ENCODE measurements at places on chromosomes 11 and 22.

GRCh38 chr11:810040-810567 lies 337 bp downstream of the RPLP2 start:
- no peak for DNase-seq

DNA sequence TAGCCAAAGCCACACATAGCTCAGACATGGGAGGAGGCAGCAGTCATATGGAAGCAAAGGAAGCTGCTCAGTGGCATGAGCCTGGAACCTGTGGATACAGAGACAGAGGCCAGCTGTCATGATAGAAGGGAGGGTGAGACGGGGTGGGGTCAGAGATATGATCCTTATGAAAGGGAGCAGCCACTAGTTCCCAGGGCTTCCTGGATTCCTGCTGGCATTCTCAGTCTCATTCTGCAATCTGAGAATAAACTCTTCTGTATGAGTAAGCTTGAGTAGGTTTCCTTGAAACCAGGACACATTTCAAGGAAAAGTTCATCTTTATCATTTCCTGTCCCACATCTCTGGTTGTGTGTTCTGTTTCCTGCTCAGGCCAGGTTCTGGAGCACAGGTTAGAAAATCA lies 220.2 kb upstream of the SNX19 start:
- DNase-seq = no peak

DNA sequence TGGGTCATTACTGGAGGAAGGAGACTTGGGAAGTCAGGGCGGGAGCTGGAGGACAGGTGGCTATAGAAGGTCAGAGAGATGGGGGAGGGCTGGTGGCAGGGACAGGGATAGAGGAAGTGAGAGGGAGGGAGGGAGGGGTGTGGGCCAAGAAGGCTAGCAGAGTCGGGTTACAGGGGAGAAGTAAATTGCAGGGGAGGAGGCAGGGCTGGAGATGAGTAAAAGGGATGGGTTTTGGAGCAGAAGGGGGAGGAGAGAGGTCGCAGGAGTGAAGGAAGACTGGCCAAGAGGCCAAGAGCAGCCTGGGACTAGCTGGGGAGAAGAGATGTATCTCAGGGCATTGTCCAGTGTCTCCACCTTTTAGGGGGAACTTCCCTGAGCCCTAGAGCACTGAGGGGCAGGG lies 33.0 kb downstream of the LRRC10B start:
- DNase-seq = no peak

GRCh38 chr11:27233654-27234042 lies 129.4 kb downstream of the CCDC34 start:
- no peak for DNase-seq

DNA sequence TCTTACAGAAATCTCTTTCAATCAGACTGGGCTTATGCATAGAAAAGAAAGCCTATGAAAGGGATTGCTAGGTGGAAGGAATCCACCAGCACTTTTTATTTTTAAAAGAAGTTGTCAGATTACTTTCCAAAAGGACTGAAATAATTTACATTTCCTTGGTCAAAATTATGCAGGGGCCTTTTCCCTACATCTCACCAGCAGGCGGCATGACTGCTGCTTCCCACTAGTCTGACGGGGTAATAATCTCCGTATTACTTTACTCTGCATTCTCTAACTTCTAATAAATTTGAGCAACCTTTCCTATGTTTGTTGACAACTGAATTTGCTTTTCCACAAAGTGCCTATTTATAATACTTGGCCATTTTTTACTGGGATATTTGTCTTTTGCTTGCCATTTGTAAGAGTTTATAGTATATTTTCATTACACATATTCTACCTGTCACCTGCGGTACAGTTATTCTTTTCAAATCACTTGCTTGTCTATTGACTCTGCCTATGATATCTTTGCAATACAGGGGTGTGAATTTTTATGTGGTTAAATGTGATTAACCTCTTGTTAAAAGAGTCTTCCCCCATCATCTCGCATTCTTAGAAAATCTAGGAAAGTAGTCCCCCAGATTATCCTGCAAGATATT lies 51.9 kb upstream of the USP47 start:
- no peak for DNase-seq

DNA sequence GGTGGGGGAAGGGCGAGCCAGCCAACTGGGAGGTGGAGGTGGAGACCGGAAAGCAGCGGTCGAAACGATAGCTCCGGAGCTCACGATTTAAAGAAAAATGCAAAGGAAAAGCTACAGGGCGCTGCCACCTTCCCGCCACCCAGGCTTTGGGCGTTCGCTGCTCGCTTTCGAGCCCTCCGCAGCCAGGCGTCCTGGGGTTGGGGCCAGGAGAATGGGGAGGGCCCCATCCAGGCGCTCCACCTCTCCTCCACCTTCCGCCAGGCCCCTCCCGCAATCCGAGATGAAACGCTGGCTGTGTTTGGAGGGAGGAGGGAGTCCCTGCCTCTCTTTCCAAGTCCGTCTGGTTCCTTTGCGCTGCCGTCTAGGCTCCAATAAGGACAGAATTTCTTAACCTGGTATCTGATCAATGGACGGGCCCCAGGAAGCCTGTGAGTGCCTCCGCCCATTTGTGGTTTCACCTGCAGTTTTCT lies 483 bp upstream of the ABTB2 start:
- DNase-seq = peak; percentile 49

DNA sequence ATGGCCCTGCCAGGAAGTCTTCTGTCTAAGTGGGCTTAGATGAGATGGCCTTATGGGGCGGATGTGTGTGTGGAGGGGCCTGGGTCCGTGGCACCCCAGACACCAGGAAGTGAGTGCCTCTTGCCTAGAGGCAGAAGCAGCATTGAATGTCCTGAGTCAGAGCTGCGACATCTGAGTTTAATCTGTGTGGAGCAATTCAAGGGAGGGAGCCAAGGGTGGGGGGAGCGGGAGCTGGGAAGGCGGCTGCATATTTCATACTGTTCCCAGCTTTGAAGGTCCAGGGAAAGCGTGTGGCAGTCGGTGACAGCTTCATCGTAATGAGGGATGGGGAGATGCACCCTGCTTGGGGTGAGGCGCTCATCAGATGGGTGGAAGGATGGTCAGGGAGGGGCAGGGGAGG lies 73.5 kb upstream of the THY1 start:
- DNase-seq = no peak

DNA sequence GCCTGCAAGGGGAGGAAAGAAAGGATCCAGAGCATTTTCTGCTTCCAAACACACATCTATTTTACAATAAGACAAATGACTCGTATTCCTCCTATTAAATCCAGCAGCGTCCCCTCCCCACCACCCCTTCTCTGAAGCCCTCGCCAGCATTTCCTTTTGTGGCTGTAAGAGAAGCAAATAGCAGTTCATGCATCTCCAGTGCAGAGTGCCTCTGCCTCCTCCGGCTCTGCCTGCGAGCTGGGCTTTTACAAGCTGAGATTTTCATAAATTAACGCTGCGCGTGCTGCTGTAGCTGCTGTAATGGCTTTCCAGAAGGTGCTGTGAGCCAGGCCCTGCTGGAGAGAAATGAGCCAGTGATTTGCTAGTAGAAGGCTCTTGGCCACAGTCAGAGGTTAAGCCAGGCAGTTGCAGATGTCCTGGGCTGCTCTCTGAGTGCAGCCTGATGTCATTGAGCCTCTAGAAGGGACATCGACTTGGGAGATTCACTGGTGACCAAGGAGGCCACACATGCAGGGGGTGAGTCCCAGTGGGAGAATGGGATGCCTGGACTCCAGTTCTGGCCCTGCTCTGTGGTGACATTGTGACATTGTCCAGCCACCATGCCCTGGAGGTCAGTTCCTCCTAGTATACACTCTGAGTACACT lies 134.5 kb upstream of the NAV2 start:
- no peak for DNase-seq

DNA sequence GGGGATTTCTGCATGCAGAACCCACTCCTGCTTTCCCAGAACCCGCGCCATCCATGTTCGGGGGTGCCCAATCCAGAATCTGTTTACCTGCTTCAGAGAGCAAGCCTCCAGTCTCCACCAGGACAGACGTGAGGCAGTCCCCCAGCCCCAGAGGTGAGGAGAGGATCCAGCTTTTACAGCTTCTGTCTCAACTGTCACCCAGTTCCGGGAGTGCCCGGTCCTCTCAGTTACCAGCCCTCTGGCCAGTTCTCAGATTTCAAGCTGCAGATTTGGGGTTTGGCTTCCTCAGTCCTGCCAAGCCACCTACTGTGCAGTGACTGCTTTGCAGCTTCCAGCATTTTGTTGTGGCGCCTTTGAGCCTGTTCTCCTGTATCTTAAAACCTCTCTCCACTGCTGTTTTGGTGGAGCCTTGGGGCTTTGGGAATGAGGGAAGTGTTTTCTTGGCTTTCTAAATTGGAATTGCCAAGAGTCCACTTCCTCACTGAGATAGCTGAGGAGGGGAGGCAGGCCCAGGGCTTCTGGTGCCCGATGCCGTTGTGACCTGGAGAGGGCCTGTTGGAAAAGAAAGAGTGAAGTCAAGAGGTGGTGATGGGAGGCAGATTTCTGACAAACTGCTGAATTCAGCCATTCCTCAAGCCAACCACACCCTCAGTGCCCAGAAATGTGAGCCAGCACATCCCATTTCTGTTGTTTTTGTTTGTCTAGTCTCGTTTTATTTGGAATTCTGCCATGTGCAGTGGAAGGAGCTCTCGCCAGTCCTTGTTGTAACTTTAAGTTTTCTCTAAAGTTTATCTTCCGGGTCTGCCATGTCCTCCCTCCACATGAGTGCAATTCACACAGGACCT lies 513.4 kb downstream of the TBC1D22A start:
- no peak for DNase-seq

DNA sequence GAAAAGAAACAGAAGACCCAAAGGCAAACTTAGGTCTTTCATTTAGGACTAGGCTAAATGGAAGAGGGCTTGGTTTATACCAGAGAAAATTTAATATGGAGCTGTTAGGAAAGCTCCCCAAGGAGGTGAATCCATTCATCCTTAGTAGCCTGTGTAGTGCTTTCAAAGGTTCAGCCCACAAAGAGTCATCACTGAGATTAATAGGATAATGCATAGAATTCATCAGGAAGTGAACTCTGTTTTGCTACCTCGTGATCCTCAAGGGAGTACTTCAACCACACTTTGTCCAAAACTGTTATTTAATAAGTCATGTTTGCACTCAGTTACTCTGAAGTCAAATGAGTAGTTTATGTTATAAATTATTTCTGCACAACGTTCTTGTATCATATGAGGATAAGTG lies 43.3 kb upstream of the MMP7 start:
- peak; percentile 38 for DNase-seq

GRCh38 chr11:120344302-120345004 lies 8.2 kb downstream of the ARHGEF12 start:
- DNase-seq = peak; percentile 68

DNA sequence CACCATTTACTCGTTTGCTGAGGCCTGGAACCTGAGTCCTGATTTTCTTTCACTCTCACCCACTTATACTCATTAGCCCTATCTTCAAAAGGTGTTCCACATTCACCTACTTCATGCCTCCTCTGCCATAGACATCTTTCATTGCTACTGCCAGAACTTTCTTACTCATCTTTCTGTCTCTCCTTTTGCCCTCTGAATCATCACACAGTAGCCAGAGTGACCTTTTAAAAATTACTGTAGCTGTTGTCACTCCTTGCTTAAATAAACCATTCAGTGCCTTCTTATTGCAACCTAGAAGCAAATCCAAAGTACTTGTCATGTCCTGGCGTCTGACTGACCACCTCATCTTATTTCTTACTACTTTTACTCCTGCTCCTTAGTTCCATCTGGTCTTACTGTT lies 38.2 kb downstream of the ATXN10 start:
- peak; percentile 82 for DNase-seq

- peak; percentile 28 for DNase-seq
These were observed 476.8 kb downstream of the METTL15 start for GRCh38 chr11:28584992-28585391.

DNA sequence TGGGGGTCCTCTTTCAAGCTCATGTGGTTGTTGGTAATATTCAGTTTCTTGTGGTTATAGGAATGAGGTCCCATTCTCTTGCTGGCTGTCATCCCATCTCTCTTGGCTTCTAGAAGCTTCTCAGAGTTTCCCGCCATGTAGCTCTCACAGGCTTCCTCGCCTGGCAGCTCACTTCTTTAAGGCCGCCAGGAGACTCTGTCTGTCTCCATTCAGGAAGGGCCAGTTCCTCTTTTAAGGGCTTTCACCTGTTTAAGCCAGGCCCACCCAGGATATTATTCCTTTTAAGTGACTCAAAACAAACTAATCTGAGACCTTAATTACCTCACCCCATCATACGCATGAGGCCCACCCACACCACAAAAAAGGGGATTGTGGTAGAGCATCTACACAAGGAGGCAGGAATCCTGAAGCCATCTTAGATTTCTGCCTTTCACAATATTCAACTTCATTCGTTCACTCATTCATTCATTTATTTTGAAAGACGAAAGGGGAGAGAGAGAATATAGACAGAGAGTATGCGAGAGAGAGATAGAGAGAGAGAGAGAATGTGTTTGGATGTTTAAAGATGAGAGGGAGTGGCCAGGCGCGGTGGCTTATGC lies 42.3 kb upstream of the NECTIN1 start:
- DNase-seq = no peak

DNA sequence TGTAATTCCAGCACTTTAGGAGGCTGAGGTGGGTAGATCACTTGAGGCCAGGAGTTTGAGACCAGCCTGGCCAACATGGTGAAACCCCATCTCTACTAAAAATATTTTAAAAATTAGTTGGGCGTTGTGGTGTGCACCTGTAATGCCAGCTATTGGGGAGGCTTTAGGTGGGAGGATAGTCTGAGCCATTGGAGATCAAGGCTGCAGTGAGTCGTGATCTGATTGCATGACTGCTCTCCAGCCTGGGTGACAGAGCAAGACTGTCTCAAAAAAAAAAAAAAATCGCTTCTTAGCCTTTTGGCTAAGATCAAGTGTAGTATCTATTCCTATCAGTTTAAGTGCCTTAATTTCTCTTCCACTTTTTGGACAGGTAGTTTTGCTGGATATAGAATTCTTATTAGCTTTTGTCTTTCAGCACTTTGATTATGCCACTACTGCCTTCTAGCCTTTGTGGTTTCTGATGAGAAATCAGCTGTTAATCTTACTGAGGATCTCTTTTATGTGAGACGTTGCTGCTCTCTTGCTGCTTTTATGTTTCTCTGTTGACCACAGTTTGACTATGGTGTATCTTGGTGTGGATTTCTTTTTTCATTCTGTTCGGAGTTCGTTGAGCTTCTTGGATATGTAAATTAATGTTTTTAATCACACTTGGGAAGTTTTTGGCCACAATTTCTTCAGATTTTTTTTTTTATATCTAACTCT lies 24.7 kb downstream of the CHEK1 start:
- no peak for DNase-seq

- DNase-seq = no peak
These were observed 10.6 kb downstream of the MED15 start for GRCh38 chr22:20517841-20518592.
